ENCODE measurements at places on chromosomes 1 and 21. TPM values are rescaled to one million over a fixed set of nuclear protein-coding genes. Genes with fewer than 3 reads are reported as not detected.

GNAT2 gene
- not detected for total RNA-seq

RNF223 gene
- not detected for total RNA-seq

OR2M2 gene
- total RNA-seq: not detected

LCE2B gene
- not detected for total RNA-seq

NECTIN4 gene
- total RNA-seq: not detected

CHI3L2 gene
- 1.9 TPM for total RNA-seq

TCHHL1 gene
- total RNA-seq: not detected

AIDA gene
- total RNA-seq: 46.6 TPM

ZMYND12 gene
- total RNA-seq: 2.3 TPM

ZNF695 gene
- total RNA-seq: 0.06 TPM

TMEM125 gene
- not detected for total RNA-seq

URB2 gene
- 5.0 TPM for total RNA-seq

TBX19 gene
- 0.31 TPM for total RNA-seq

HCN3 gene
- 0.56 TPM for total RNA-seq

AQP10 gene
- 0.93 TPM for total RNA-seq

C21orf91 gene
- total RNA-seq: 8.2 TPM

YRDC gene
- total RNA-seq: 4.8 TPM

POMGNT1 gene
- 133 TPM for total RNA-seq

INAVA gene
- not detected for total RNA-seq

GPR25 gene
- total RNA-seq: not detected

C2CD2 gene
- total RNA-seq: 12.7 TPM

LCE2A gene
- total RNA-seq: not detected

SYPL2 gene
- 25.4 TPM for total RNA-seq

PGLYRP4 gene
- not detected for total RNA-seq
